ENCODE measurements at places on chromosomes 4 and X.

DNA sequence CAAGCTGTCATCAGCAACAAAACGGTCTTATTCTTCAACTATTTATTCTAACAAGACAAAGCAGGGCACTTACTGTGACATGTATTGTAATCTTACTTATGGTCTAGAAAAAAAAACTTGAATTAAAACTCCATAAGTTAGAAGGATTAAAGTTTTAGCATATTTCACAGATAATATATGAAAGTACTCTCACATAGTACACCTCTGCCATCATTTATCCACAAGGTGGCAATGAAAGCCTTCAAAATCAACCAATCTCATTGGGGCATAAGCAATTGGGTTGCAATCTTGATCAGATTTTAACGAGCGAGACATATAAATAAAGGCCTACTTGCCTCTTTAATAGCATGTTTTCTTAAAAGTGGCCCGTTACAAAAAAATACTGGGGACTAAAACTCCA lies 1382.9 kb downstream of the FAM133A start:
- DNase-seq: no peak

- DNase-seq: no peak
Observed at GRCh38 chrX:17409566-17410290, 34.7 kb downstream of the NHS start.

DNA sequence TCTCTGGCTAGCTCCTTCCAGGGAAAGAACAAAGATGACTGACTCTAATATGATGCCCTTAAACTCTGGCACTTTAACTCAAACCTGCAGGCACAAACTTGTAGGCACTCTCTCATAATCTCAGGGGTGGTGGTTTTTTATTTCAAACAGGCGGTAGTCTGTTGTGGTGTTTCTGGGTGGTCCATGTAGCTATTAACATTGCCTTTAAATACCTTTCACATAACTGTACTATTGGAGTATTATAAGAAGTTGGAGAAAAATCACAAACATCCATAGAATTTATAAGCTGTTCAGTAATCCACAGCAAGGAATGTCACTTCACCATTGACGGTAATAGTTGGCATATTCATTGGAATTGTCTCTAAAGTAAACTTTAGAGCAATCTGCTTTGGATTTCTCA lies 204.2 kb upstream of the PDE5A start:
- DNase-seq: no peak

DNA sequence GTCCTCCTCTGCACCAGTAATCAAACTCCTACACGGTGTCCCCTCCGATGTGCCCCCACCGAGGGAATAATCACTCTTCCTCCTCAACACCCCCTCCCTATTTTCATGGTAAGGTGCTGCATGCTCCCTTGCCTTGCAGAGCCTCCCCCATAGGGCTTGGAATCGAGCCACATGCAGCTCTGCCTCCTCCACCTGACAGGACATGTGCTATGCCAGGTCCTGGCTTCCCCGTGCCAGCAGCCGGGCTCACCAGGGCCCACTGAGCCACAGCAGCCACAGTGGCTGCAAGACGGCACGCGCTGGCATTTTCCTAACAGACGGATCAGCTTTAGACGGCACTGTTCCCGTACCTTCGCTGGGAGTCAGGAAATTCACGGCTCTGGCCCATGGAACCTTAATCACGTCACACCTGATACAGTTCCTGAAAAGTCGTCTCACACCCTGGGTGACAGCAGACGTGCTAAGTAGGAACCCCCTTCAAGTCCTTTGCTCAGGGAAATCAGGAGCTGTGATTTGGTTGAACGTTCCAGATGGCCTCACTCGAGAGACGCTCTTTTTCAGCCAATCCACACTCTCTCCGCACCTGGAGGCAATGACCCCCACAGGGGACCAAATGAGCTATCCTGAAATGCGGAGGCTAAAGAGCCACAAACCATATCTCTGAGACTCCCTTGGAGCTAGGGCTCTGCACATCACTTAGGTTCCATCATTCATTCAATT lies 63.2 kb downstream of the JAKMIP1 start:
- DNase-seq: no peak

- no peak for DNase-seq
Observed at GRCh38 chrX:130719413-130719812, 183.6 kb downstream of the ENOX2 start.

GRCh38 chr4:86522349-86522748 lies 71.8 kb upstream of the PTPN13 start:
- DNase-seq: no peak

DNA sequence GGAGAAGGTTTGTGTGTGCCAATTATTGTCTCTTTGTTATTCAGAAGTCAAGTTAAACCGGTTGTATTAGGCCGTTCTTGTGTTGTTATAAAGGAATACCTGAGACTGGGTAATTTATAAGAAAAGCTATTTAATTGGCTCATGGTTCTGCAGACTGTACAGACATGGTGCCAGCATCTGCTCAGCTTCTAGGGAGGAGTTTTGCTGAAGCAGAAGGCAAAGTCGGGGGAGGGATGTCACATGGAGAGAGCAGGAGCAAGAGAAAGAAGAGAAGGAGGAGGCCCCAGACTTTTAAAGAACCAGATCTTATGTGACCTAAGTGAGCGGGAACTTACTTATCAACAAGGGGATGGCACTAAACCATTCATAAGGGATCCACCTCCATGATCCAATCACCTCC lies 349.3 kb upstream of the PCDH18 start:
- no peak for DNase-seq

DNA sequence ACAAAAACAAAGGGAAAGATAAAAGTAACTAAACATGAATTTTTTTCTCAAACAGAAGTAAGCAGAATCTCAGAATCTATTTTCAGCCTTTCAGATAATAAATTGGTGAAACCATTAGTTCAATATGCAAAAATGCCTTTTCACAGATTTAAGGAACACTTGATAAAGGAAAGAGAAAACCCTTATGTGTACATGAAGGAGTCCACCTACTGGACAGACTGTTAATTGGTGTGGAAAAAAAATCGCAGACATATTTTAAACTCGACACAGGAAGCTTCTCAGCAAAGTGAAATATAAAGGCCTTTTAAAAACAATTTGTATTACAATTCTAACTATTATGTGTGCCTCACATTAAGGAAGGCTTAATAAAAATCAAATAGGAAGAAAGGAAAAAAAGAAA lies 22.3 kb downstream of the COX7B2 start:
- no peak for DNase-seq

- no peak for DNase-seq
Observed at GRCh38 chr4:18882468-18882867, 860.9 kb upstream of the LCORL start.

Data from naive thymus-derived CD4-positive, alpha-beta T cell (primary cell).